ENCODE measurements at places on chromosomes 1 and 21.

GRCh38 chr1:19204446-19205266 lies 5.4 kb downstream of the UBR4 start:
- DNase-seq, result no peak

- DNase-seq, result no peak
Measured at GRCh38 chr1:153771841-153772593, 3.2 kb upstream of the SLC27A3 start.

GRCh38 chr1:211637066-211637465 lies 38.4 kb downstream of the NEK2 start:
- no peak for DNase-seq

- DNase-seq, result no peak
Measured at GRCh38 chr21:18387994-18388393, 15.6 kb downstream of the TMPRSS15 start.

- DNase-seq, result no peak
Measured at GRCh38 chr1:219460896-219461815, 151.7 kb downstream of the ZC3H11B start.

DNA sequence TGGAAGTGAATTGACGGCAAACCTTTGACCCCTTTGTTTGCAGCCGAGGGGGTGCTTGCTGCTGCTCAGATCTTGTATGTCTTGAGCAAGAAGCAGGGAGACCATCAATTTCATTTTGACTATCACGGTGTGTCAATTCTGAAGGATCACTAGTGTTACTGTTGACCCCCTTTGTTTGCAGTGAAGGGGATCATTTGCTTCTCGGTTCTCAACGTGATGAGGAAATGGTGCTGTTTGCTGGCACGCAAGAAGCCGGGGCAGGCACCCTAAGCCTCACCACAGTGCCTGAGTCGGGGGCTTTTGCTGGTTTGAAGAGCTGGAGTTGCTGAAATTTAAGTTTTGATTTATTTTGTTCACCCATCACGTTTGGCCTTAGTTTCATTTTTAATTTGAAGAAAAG lies 7.5 kb downstream of the RBM15 start:
- no peak for DNase-seq
